SJSA1 (cell line): ENCODE measurements at places on chromosomes 6 and 20.

DNA sequence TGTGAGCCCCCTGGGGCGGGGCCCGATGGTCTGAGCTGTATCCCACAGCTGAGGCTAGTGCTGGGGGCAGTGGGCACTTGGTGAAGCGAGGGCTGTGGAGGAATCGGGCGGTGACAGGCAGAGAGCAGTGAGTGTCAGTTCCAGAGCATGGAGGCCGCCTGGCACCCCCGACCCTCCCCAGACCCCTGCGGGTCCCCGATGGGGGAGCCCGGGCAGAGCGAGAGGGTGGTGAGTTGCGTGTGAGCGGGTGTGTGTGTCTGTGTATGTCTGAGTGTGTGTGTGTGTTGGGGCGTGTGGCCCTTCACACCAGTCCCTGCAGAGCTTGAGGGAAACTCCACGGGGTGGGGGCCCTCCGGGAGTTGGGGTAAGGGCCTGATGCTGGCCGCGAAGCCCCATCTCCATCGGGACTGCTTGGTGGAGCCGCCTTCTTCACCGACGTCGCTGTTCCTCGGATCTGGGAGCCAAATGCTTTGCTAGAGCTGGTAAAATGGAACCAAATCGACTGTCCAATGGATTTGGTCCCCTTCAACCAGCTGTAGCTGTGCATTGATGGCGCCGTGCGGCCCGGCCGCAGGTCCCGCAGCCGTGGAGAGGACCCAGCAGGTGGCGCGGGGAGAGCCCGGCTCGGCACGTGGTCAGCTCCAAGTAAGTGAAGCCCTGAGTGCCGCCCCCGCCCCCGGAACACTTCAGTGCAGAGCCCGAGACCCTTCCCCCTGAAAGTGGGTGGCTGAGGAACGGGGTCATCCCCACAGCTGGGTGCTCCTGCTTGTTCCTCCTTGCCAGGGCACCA lies 77.7 kb upstream of the SLCO4A1 start:
- no peaks in the 10 kb centered on the region for H3K36me3 ChIP-seq
- no peak overlapping the region for H3K27ac ChIP-seq
- no peak for DNase-seq
- H3K4me3 ChIP-seq = no peak overlapping the region

GRCh38 chr20:48683467-48684175 lies 144.2 kb downstream of the PREX1 start:
- no peak for DNase-seq
- H3K4me3 ChIP-seq = no peak overlapping the region
- H3K4me1 ChIP-seq = peaks cover 9% of the 10 kb centered on the region
- H3K27ac ChIP-seq = no peak overlapping the region

DNA sequence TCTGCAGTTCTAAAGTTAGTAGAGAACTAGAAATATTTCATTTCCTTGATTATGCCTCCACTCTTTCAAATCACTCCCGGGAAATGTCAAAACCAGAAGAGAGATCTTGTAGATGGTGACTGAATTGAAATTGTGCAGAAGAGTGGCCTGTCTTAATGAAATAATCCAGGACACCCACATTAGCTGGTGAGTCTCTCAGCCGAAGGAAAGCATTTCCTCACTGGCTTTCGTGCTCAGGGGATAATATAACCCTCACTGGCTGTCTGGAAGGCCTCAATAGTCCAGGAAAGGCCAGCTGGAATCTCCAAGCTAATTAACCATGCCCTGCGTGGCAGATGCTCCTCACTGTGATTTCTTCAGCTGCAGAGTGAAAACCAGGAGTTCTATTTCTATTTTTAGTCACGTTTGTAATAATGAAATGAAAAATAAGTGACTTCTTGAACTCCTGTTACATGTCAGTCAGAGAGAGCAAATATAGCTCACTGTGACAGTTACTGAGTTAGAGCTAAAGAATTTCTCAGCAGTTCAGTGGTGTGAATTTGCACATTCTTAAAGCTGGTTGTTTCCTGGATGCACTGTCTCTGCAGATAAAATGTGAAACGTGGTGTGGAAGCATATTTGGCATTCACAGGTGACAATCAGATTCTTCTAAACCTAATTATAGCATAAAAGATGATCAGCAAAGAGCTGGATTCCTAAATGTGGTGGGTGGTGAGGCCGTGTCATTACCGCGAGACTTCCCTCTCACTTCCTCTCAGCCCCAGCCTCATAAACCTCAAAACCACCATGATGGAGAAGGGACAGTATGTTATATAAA lies 211.7 kb downstream of the LMBRD1 start:
- no peaks in the 10 kb centered on the region for H3K4me1 ChIP-seq
- H3K27me3 ChIP-seq = no peaks in the 10 kb centered on the region
- H3K36me3 ChIP-seq = no peaks in the 10 kb centered on the region
- DNase-seq = no peak
- H3K4me3 ChIP-seq = no peak overlapping the region

GRCh38 chr20:59062081-59062480 lies 19.5 kb upstream of the PRELID3B start:
- peaks cover under 1% of the 10 kb centered on the region for H3K27me3 ChIP-seq
- H3K36me3 ChIP-seq = no peaks in the 10 kb centered on the region
- DNase-seq = no peak

DNA sequence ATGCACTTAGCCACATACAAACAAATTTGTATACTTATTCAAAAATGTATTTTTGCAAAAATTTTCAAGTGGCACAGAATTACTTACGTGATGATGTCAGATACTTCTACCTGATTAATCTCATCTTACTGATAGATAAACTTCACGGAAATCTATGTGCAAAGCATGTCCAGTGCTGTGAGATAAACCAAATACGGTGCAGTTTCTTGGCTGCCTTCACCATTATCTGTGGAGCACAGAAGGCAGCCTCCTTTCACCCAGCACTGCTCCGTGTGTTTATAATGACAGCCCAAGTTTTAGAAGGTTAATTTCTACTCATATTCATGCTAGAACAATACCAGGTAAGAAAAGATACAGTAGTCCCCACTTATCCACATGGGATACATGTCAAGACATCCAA lies 59.0 kb upstream of the PDE10A start:
- no peak overlapping the region for H3K27ac ChIP-seq
- no peak for DNase-seq
- H3K27me3 ChIP-seq = no peaks in the 10 kb centered on the region
- no peaks in the 10 kb centered on the region for H3K36me3 ChIP-seq

- no peak overlapping the region for H3K27ac ChIP-seq
- no peak for DNase-seq
- H3K4me3 ChIP-seq = no peak overlapping the region
- peaks cover 16% of the 10 kb centered on the region for H3K27me3 ChIP-seq
Observed at GRCh38 chr20:1955217-1955616, 38.6 kb downstream of the PDYN start.

- no peaks in the 10 kb centered on the region for H3K36me3 ChIP-seq
- no peak overlapping the region for H3K4me3 ChIP-seq
- H3K27me3 ChIP-seq = no peaks in the 10 kb centered on the region
- no peak for DNase-seq
- H3K4me1 ChIP-seq = peaks cover 8% of the 10 kb centered on the region
- no peak overlapping the region for H3K27ac ChIP-seq
Observed at GRCh38 chr20:24148372-24148771, 159.8 kb upstream of the GGTLC1 start.

DNA sequence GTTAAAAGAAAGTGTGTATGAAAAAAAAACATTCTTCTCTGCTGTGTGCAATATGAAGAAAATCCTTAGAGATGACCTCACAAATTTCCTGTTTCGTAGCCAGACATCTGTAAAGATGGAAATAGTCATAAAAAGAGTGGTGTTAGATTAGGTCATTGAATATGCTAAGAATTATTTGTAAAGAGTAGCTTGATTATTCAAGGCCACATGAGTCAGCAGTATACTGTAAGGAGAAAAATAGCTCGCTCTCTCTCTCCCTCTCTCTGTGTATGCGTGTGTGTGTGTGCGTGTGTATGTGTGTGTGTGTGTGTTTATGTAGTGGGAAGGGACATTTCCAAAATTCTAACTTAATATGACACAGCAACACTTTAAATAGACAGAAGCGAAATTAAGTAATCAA lies 78.8 kb downstream of the PTCHD4 start:
- DNase-seq = peak; percentile 10
- H3K4me3 ChIP-seq = no peak overlapping the region
- no peaks in the 10 kb centered on the region for H3K27me3 ChIP-seq

DNA sequence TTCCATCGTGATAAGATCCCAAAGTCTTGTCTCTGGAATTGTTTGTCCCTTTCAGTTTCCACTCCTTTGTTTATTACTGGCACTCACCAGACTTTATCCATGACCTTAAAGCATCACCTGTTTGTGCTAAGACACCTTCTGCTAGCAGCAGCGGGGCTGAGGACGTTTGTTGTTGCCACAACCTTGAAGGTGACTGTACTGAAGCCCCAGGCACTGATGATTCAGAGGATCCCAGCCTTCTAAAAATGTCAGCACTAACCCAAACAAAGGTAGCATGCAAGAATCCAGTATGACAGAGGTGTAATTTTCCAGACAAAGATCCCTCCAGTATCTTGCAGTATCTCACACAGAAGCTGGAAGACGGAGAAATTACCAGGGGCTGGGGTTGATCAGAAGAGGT lies 28.9 kb upstream of the SMIM8 start:
- DNase-seq = no peak
- H3K36me3 ChIP-seq = no peaks in the 10 kb centered on the region
- peaks cover 21% of the 10 kb centered on the region; the same call in 1 of the 2 replicates for H3K27me3 ChIP-seq
- H3K27ac ChIP-seq = no peak overlapping the region
- no peaks in the 10 kb centered on the region for H3K4me1 ChIP-seq
- H3K4me3 ChIP-seq = no peak overlapping the region

DNA sequence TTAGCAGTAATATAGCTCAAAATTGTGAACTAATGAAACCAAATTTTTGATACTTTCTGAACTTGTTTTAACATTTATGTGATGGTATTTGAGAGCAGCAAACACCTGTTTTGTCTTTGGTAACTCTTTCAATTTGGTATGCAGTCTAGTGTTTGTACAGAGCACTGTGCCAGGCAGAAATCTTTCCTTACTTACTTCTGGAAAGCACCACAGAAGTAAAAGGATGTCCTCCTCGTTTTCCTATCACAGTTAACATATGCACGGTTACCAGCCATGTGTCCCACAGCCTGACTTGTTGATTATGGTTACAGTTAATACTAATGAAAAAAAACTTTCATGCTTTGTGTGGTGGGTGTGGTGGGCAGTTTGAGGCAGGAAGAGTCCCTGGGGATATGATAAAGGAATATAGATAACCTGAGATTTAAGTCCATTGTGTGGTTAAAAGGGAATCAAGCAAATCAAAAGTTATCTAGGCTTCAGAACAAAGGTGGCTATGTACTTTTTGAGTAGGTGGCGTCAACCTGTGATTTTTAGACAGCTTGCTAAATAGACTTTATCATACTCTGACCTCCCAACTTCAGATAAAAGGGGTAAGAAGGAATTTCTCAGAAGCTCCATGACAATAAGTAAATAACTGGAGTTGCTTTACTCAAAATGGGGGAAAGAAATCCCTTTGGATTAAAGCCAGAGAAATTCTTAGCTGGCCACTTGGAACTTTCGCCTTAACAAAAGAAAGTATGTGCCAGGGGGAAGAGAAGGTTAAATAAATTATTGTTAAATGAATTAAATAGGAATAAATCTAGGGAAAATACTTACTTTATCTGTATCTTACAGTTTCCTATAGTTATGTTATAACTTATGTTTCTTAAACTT lies 20.1 kb upstream of the COL10A1 start:
- no peaks in the 10 kb centered on the region for H3K36me3 ChIP-seq
- no peak overlapping the region for H3K27ac ChIP-seq
- H3K4me1 ChIP-seq = peaks cover 15% of the 10 kb centered on the region
- H3K27me3 ChIP-seq = no peaks in the 10 kb centered on the region

GRCh38 chr6:56050530-56051201 lies 175.3 kb upstream of the BMP5 start:
- H3K4me1 ChIP-seq = no peaks in the 10 kb centered on the region
- no peaks in the 10 kb centered on the region for H3K36me3 ChIP-seq
- H3K4me3 ChIP-seq = no peak overlapping the region
- H3K27ac ChIP-seq = no peak overlapping the region

DNA sequence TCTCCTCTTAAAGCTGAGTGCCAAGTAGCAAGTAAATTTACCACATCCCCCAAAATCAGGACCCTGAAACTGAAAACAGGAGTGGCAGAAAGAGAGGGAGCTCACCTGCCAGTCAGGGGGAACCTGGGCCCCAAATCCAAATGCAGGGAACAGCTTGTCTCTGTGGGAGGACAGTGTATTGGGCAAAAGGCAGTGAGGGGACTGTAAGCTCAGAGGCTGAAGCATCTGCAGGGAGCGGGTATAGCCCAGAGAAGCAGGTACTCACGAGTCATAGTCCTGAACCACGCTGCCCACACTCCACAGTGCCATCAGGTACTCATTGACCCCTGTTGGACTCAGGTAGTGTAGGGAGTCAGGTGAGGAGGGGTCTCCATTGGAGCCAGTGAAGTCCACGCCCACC lies 15.0 kb downstream of the SPAG4 start:
- H3K27me3 ChIP-seq = no peaks in the 10 kb centered on the region
- DNase-seq = no peak
- peaks cover 75% of the 10 kb centered on the region for H3K36me3 ChIP-seq
- no peaks in the 10 kb centered on the region for H3K4me1 ChIP-seq
- no peak overlapping the region for H3K27ac ChIP-seq

GRCh38 chr6:159761129-159761872 lies 544 bp upstream of the ACAT2 start:
- peak overlapping the region; percentile 94 for H3K27ac ChIP-seq
- H3K4me1 ChIP-seq = peaks cover 41% of the 10 kb centered on the region
- peak; percentile 47 for DNase-seq
- H3K36me3 ChIP-seq = peaks cover 68% of the 10 kb centered on the region
- no peaks in the 10 kb centered on the region for H3K27me3 ChIP-seq
- H3K4me3 ChIP-seq = peak overlapping the region; percentile 71

GRCh38 chr6:90168693-90169131 lies 127.9 kb downstream of the BACH2 start:
- H3K4me3 ChIP-seq = no peak overlapping the region
- H3K27me3 ChIP-seq = no peaks in the 10 kb centered on the region
- H3K4me1 ChIP-seq = peaks cover 5% of the 10 kb centered on the region; the same call in 1 of the 2 replicates
- no peak overlapping the region for H3K27ac ChIP-seq
- H3K36me3 ChIP-seq = no peaks in the 10 kb centered on the region

- no peak overlapping the region for H3K27ac ChIP-seq
- H3K4me1 ChIP-seq = no peaks in the 10 kb centered on the region
- no peaks in the 10 kb centered on the region for H3K36me3 ChIP-seq
- no peak overlapping the region for H3K4me3 ChIP-seq
Observed at GRCh38 chr6:155968921-155969320, 513.3 kb upstream of the NOX3 start.

- DNase-seq = no peak
- no peaks in the 10 kb centered on the region for H3K27me3 ChIP-seq
- H3K27ac ChIP-seq = no peak overlapping the region
- no peak overlapping the region for H3K4me3 ChIP-seq
- no peaks in the 10 kb centered on the region for H3K4me1 ChIP-seq
- no peaks in the 10 kb centered on the region for H3K36me3 ChIP-seq
Observed at GRCh38 chr6:43391440-43392031, 22.1 kb upstream of the ZNF318 start.

GRCh38 chr6:162074641-162075275 lies 652.8 kb downstream of the PRKN start:
- H3K27me3 ChIP-seq = no peaks in the 10 kb centered on the region
- no peak overlapping the region for H3K27ac ChIP-seq
- no peaks in the 10 kb centered on the region for H3K36me3 ChIP-seq
- no peak overlapping the region for H3K4me3 ChIP-seq
- H3K4me1 ChIP-seq = no peaks in the 10 kb centered on the region
